ENCODE measurements at places on chromosomes 12 and 14.

DNA sequence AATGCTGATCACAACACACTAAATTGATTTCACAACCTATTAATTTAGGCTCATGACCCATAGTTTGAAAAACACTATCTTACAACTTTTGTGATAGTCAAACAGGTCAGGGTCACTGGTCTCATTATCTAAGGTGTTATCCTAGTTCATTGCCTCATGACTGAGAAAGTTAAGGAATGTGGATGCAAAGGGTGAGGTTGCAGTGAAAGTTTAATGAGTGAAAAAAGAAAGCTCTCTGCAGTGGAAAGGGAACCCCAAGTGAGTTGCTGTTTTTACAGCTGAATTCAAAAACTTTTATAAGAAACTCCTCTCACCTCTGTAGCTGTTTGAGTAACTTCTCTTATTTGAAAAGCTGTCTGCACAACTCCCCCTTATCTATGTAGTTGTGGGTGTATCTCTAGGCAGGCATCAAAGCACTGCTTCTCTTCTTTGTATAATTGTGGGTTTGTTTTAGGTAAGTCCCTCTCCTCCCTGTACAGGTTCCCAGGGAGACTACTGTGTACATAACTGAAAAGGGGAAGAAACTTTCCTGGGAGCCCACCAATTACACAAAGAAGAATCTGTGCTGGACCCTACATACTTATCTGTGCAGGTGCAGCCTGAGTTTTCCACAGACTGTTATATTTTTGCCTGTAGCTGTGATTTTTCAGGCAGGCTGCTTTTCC, 18.9 kb downstream of the DNAL1 start:
- no peak for DNase-seq

- DNase-seq, result no peak
Measured at GRCh38 chr14:63413009-63413408, 94.3 kb upstream of the GPHB5 start.

DNA sequence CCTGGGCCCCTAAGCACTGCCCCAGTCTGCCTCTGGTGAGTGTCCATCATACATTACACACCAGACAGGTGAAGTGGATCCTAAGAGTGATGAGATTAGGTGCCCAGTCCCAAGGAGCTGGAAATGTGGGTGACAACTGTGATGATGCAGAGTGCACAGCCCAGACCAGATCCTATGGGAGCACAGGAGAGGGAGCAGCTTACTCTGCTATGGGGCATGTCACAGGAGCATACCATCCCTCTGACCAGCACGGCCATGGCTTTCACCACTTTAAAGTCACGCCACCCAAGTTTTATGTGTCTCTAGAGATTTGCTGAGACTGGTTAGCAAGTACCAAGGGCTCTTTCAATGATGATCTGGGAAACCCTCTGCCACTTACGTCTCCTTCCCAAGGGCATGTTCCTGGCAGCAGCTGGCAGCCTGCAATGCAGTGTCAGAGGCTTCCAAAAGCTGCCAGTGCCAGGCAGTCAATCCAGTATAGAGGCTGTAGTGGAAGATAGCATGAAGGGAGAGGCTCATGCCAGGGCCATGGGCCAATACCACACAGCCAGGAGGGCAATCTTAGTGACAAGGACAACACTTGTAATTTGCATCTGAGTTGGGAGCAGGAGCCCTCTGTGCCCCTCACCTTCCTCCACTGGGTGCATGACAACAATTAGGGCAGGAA, 40.2 kb downstream of the STAB2 start:
- DNase-seq, result no peak

- DNase-seq, result no peak
Measured at GRCh38 chr14:74503291-74503937, 9.8 kb downstream of the ISCA2 start.

- no peak for DNase-seq
Measured at GRCh38 chr14:23763394-23763793, 127.2 kb downstream of the DHRS2 start.

DNA sequence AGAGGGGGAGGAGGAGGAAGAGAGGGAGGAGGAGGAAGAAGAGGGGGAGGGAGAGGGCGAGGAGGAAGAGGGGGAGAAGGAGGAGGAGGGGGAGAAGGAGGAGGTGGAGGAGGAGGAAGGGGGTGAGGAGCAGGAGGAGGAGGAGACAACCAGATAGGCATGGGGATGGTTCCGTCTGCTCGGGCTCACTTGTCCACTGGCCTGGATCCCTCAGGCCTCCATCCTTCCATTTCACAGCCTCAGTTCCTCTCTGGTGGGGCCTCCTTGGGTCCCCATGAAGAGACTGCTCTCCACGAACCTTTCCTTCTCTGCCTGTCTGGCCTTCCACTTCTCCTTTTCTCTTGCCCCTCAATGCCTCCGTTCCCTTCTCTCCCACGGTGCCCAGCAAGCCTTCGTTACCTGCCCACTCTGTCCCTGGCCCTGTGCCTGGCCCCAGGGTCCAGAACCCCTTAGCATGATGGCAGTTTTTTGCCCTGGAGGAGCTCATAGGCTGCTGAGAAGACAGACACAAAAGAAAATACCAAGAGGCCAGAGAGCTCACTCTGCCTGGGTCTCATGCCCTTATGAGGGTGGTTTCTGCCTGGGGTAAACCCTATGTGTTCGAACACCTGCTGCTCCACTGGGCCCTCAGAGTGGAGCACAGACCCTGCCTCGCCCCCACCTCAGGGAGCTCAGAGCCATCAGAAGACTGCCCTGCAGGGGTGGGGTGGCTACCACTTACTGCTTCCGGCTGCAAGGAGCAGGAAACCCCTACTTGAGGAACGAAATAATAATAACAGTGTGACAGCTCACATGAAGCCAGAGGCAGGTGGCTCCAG, 11.7 kb upstream of the CACNA2D4 start:
- no peak for DNase-seq

DNA sequence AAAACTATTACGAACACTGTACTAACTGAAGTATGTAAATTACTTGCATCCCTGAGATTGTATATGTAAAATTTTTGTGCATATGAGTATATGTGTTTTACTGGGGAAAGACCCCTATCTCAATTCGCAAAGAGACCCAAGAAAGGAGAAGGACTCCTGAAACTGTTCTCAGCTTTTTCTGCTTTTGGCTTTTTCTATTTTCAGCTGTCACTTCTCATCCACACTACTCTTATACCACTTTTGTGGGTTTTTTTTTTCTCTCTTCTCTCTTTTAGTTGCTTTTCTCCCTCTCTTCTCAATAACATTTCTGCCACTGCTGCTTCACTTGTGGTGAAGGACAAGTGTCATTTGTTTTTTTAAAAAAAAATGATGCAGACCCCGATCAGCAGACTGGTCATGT, 39.8 kb downstream of the NIN start:
- no peak for DNase-seq

All from activated T-cell treated with anti-CD3 and anti-CD28 coated beads, Interleukin-2, amount 50 U/mL, for 48 hours (primary cell).